ENCODE measurements at places on chromosomes 2 and 18. TPM values are rescaled to one million over a fixed set of nuclear protein-coding genes. Genes with fewer than 3 reads are reported as not detected.

DNA sequence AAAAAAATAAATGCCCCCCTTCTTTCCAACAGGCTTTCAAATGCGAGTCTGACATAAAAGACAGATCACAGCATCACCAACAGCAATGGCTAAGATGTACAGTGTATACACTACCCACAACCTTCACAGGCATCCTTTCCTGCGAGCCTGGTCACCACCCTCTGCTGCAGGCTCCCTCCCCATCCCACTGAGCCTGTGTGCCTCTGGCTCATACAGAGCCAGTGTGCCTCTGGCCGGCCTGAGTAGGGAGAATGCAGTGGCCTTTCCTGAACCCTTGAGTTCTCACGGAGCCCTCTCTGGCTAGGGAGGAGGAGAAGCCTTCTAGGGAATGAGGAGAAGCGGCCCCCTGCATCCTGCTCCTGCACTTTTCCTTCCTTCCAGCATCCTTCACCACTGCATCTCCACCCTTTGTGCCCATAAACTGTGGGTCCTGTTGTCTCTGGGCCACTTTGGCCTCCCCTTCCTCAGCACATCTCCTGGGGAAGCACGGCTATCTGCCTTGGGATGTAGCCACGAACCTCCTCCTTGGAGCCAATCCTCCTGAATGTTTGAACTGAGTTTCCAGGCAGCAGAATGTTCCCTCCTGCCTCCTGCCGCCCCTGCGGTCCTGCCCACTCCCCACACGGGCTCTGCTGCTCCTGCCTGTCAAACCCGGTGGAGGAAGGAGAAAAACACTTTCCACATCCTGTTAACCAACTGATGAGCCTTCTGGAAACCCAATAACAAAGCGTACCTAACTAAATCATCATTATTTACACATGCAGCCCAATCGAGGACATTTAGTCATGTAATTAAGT, 22.5 kb downstream of the GYPC start:
- DNase-seq, result no peak

DNA sequence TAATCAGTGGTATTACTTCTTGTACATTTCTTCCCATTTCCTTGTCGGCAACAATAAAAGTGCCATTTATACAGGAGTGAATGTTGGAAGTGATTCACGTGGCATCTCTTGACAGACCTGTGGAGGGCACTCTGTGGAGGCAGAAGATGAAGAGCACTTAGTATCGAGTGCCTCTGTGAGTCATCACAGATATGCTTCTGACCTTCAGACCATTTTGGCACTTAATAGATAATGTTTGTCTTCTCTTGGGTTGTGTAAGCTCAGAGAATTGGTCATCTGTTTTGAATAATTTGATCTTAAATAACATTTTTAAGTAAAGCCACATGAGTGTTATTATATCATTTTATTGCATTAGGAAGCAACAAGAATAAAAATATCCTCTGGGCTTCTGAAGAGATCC, 305.5 kb downstream of the PTPRM start:
- peak; percentile 33 for DNase-seq

GRCh38 chr2:201983800-201984199, 49.9 kb upstream of the FZD7 start:
- no peak for DNase-seq

- DNase-seq, result no peak
These were observed 230.6 kb upstream of the SP5 start for GRCh38 chr2:170484552-170484951.

Gene AGBL5
- total RNA-seq, result 19.0 TPM

GRCh38 chr2:205700331-205701132, 18.2 kb downstream of the NRP2 start:
- peak; percentile 61 for DNase-seq

Gene CLIP4
- 15.3 TPM for total RNA-seq

All from MG63 (cell line).